ENCODE measurements at places on chromosomes 3 and 15.

DNA sequence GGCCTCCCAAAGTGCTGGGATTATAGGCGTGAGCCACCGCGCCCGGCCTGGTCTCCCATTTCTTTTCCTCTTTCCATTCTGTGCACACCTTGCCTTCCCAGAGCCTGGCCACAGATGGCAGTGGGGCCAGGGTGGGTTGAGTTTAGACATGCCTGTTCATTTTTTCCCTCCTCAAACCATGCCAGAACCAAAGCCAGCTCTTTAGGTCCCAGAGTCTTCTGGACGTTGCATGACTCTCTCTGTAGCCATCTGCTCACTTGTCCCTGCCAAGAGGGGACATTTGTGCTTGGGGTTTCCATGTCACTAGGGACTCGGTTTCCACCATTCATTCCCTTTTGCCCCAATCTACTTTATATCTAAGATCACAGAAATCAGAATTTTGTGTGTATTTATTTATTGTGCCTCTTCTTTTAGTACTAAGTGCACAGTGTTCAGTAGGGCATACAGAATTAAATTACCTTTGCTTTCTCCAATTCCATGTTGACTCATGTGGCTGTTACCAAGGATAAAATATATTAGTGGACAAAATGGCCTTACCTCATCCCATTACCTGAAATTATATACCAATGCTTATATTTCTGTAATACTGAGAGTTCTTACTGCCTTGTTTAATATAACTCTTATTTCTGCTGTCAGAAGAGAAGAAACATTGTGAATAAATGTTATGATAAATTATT is 49.6 kb downstream of the USP13 start:
- no peak for DNase-seq

- DNase-seq = no peak
Measured at GRCh38 chr3:78951342-78951945, 816.4 kb downstream of the ROBO1 start.

GRCh38 chr15:64894395-64895056 is 17.2 kb upstream of the ANKDD1A start:
- no peak for DNase-seq

- no peak for DNase-seq
Measured at GRCh38 chr3:23129817-23130216, 73.3 kb upstream of the UBE2E2 start.

DNA sequence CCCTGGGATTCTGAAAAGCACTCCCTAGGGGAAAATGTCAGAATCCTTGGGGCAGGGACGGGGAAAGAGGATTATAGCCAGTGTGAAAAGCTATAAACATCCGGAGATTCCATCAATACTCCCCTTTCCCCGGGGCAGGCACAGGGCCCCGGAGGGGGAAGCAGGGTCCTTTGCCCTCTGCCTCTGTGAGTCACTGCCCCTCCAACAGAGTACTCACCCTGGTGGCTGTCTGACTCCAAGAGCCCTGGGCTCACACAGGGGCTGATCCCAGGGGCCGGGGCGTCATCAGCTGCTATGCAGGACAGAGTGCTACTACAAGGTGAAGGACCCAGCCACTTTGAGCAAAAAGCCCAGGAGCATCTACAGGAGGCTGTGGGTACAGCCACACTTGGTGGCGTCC is 133.0 kb upstream of the PRR20G start:
- no peak for DNase-seq

- no peak for DNase-seq
Measured at GRCh38 chr15:72685301-72685924, 569 bp downstream of the HIGD2B start.

DNA sequence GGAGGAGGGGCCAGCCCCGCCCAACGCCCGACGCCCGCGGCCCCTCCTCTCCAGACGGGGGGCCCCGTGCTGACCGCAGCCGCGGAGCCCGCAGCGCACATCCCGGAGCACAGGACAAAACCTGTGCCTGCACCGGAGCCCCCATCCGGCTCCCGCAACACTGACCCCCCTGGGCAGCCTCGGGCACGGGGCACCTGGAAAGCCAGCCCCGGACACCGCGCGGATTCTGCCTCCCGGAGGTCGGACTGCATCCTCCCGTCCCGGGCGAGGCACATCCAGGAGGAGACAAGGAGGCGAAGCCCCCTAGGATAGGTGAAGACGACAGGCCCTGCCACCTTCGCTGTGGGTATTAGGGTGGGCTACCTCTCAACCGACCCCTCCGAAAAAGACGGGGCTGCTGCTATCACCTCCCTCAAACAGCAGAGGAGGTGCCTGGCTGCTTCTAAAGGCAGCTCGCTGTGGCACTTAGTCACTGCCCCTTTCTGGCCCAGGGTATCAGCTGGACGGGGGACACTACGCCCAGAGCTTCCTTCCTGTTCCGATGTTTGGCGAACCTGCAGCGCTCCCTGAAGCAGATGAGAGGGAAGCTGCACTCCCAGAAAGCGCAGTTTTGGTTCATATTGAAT is 10.6 kb downstream of the XXYLT1 start:
- no peak for DNase-seq

- no peak for DNase-seq
Measured at GRCh38 chr3:117836296-117836695, 1126.7 kb downstream of the TUSC7 start.

DNA sequence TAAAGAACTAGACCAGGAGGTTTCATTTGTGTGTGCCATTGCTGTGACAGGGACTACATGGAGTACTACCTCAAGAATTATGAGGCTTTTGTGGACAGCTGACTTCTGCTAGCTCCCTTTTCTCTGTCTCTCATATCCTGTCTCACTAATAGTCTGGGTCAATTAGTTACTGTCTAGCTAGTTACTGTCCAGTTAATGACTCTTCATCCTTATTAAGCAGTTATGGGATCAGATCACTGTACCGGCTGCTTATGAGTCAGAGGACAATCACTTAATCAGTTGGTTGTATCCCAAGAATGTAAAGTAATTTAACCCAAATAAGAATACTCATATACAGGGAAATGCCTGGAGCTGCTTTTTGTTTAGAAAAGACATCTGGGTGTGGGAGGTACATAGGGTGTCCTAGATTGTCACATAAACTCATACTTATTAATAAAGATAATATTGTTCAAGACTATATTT is 158.0 kb downstream of the CDIN1 start:
- DNase-seq = no peak

GRCh38 chr3:192062186-192062585 is 601.2 kb downstream of the PYDC2 start:
- DNase-seq = no peak

DNA sequence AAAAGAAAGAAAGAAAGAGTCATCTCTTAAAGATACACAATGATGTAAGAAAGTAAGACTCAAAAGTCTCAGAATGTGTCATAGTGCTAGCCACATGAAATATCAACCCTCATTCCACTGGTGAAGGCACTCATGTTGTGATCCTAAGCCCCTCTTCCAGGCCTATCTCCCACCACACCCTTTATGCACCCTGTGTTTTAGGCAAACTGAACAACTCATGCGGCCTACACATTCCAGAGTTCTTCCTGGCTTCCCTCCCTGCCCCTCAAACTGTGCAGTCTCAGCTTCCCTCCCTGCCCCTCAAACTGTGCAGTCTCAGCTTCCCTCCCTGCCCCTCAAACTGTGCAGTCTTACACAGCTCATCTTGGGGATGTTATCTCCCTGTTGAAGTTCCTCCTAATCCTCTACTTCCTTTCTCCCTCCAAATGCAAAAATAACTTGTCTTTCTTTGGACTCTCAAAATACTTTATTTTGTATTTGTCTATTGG is 69.0 kb upstream of the FNDC3B start:
- DNase-seq = no peak

- no peak for DNase-seq
Measured at GRCh38 chr3:76514836-76515235, 525.1 kb upstream of the ROBO2 start.

GRCh38 chr3:101066711-101067129 is 73.5 kb upstream of the ABI3BP start:
- DNase-seq = no peak

DNA sequence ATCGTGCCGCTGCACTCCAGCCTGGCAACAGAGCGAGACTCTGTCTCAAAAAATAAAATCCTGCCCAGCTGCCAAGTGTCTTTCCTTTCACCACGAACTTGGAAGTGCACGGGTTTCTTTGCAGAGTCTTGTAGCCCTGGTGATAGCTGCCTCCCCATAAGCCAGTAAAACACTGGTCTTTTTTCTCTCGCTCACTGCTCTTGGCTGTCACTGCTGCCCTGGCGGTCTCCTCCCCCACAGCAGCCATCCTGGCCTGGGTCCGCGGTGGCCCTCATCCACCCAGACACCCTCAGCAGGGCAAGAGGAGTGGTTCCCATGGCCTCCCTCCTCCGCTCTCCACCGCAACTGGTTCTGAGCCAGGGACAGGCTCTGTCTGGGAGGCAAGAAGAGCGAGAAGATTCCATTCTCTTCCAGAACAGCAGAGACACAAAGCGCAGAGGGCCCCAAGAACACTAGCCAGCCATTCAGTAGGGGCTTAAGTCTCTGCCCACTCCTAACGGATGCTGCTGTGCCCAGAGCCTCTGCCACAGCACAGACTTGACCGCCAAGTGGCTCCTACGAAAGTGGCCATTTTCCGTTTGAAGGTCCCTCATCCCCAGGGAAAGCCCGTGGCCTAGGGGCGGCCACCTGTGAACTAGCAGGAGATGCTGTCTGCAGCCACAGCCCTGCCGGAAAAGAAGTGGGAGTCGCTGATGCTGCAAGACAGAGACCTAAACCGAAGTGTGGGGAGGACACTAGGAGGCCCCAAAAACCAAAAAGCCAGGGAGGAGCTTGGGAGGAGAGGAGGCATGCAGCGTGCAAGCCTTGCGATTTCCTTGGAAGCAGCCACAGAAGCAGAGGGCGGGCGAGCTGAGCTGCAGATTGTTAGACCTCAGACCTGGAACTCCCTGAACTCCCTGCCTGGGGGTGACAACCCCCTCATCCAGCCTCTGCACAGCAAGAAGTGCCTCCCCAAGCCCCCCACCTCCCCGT is 44.1 kb downstream of the KLHL25 start:
- DNase-seq = no peak

- DNase-seq = no peak
Measured at GRCh38 chr15:34976743-34977142, 7.2 kb upstream of the AQR start.

DNA sequence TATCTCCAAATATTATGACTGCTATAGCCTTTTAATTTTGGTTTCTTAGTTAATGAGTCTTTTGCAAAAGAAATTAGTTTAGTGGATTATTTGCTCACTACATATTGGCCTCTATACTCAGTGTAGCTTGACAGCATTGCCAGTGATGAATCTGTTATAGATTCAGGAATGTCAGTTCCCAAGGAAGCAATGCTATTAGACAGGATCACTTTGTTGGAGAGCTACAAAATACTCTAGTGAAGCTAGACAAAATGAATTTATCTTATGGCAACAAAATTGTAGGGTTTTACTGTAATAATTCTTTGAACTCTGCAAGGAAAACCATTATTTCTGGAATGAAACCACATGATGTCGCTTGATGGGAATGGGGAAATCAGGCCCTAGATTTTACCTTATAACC is 543.3 kb downstream of the SQOR start:
- no peak for DNase-seq

GRCh38 chr3:34102288-34102687 is 303.9 kb downstream of the PDCD6IP start:
- no peak for DNase-seq

- no peak for DNase-seq
Measured at GRCh38 chr3:113266738-113267137, 55.4 kb downstream of the BOC start.

- DNase-seq = no peak
Measured at GRCh38 chr15:30008156-30008555, 74.6 kb upstream of the GOLGA8J start.
